ENCODE measurements at places on chromosomes 5 and 9.
A peak's percentile ranks its signal among the peaks of the same experiment; 100 is the strongest.

DNA sequence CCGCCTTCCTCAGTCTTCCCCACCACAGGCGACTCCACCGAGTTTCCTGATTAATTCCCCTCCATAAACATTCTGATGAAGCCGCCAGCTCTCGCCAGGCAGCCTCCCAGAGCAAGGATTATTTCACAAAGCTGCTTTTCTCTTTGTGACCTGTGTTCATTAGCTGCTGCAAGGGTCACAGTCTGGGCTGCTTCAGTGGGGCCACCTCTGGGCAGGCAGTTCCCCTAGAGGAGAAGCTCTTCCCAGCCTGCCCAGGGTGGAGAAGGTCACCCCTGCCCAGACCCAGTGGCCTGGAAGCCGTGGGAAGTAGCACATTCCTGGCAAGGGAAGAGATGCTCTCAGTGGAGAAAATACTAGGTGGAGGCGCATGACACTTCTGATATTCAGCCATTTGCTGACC is 58.4 kb upstream of the RAPGEF1 start:
- no peak for DNase-seq

GRCh38 chr5:72472666-72473422 is 34.4 kb downstream of the ZNF366 start:
- no peak for DNase-seq

DNA sequence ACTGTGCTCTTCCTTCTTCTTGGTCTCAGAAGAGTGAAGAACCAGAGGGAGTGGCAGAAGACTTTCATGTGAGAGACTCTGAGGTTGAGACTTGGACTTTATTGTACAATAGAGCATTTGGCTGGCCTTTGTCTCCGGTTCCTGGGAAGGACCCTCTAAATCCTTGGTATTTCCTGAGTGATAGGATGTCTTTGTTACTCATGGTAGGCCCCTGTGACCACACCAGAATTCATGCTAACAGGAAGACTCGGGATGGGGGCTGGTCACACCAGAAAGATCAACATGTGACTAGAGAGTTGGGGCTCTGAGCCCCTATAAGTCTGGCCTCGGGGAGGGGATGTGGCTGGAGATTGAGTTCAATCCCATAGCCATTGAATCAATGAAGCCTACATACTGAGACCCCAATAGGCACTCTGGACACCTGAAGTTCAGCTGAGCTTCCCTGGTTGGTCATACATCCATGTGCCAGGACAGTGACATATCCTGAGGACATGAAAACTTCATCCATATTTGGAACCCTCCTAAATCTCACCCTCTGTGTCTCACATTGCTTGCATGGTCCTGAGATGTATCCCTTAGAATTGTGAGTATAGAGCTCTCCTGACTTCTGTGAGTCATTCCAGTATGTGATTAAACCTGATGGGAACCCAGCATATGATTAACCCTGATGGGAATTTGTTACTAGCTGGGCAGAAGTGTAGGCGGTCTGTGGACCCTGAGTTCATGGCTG is 201.7 kb downstream of the GADD45G start:
- DNase-seq, result no peak

DNA sequence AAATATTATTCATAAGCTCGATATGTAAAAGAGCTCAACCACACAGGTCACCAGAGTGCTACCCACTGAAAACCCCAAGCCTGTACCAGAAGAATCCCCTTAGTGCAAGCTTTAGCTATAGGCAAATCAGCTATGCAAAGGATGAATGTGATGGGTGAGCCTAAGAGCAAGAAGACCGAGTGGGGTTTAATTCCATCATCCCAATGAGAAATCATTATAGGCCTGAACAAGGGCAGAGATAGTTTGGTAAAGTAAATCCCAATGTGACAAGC is 21.8 kb downstream of the ELOVL7 start:
- no peak for DNase-seq

- no peak for DNase-seq
These were observed 78.2 kb downstream of the HCN1 start for GRCh38 chr5:45617859-45618416.

DNA sequence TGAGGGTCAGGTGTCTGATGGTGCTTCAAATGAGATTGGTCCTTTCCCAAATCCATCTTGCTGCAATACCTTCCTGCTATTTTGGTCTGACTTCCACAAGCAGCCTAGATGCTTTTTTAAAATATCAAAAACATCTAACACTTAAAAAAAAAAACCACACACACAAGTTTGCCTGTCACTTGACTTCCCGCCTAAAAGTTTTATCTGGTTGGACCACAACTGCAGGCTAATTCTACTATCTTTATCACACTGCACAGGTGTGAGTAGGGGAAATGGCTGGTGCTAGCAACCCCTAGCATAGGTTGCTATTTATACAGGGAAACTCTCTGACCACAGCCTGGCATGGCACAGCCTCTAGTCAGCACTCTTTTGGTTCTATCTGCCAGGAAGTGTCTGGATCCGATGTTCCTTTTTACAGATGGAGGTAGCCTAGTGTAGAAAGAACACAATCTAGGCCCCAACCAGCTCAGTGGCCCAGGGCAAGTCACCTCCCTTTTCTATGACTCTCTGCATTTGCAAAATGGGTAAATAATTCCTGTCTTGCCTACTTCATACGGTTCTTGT is at the start of gene HEMGN:
Gene HEMGN (minus strand): TSS at position 92 of the 564 bp plus-strand sequence. CDS start 36 bp downstream, at position 56.
- DNase-seq, result peak; percentile 76

GRCh38 chr5:122933956-122934355 is 88.5 kb downstream of the SNX24 start:
- no peak for DNase-seq

DNA sequence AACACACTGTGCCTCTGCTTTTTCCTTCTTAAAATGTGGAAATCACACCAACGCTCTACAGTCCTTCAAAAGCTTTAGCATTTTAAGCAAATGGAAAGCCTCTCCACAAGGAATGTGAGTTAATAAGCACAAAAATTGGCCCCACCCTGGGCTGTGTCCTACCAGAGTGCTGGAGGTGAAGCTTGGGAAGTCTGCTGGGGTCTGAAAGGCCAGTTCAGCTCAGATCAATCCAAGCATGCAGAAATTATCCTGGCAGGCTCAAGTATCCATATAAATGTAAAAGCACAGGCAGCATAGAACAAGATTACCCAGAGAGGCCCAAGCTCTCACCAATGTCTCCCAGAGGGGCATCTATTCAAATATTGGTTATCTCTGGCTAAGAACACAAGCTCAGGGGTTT is 98.5 kb downstream of the ESM1 start:
- DNase-seq, result no peak

DNA sequence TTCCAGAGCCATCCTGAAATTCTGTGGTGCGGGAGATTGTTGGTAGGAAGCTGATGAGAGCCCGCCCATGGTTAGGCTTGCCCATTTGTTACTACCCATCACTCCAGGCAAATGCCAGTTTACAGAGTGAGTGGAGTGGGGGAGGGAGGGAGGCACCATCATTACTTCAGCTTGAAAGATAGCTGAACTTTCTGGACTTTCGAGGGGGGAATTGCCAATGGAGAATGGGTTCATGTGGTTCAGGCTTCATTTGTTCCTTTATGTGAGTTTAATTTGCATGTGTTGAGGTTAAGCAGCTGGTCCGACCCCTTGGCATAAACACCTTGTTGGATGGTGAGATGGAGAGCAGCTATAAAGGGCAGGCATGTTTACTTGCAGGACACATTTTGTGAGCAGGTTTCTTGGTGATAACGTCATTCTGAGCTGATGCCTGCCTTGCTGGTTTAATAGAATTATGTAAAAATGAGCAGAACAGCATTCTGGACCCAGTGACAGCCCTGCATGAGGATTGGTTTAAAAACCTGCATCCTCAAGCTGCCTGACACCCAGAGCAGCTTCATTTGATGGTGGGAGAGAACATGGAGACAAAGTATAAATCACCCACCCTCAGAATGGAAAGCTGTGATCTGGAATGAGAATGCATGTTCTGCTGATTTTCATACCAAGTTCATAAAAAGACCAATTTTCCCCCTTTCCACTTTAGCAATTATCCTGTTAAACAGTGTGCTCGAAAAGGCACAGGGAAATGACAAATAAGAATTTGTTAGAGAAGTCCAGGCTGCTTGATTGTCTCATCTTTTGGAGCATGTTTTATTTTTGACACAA is 106.3 kb downstream of the TRIO start:
- no peak for DNase-seq

DNA sequence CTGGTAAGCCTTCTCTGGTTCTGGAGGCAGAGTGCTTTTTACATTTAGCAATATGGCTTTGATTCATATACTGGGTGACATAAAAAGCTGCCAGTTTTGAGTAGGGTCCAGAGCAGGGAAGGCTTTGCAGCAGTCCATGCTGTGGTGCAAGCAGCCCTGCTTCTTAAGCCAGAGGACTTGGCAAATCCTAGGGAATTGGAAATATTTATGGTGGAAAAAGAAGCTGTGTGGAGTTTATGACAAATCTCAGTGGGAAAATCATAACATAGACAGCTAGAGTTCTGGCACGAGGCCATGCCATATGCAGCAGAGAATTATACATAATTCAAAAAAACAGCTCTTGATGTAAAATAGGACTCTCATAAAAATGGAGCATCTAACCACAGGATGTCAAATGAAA is 536.4 kb downstream of the RASEF start:
- DNase-seq, result no peak

GRCh38 chr9:5529683-5530221 is 19.4 kb downstream of the PDCD1LG2 start:
- no peak for DNase-seq

DNA sequence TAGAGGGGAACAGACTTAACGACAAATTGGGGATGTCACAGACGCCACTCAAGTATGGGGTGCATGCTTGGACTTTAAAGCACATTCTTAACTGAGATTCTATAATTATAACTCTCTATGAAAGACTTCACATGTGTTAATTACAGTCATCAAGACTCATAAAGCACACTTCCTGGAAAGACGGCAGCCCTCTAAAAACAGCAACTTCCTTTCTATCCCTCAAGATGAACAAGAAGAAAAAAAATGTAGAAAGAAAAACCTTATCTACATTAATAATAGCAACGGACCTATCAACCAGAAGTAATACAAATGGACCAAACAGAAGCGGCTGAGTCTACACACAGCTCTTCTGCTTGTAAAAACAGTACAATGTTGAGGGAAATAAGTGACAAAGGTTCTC is 21.2 kb downstream of the GNAQ start:
- peak; percentile 14 for DNase-seq

- DNase-seq, result no peak
These were observed 40.4 kb upstream of the HSPB3 start for GRCh38 chr5:54415147-54415546.

GRCh38 chr5:61701877-61702602 is 370.0 kb downstream of the ZSWIM6 start:
- no peak for DNase-seq

- peak; percentile 90 for DNase-seq
These were observed 16.2 kb downstream of the TRIM7 start for GRCh38 chr5:181188700-181189362.

GRCh38 chr9:16959391-16959790 is 88.9 kb upstream of the BNC2 start:
- DNase-seq, result no peak
